ENCODE measurements at places on chromosomes 2 and 18.

DNA sequence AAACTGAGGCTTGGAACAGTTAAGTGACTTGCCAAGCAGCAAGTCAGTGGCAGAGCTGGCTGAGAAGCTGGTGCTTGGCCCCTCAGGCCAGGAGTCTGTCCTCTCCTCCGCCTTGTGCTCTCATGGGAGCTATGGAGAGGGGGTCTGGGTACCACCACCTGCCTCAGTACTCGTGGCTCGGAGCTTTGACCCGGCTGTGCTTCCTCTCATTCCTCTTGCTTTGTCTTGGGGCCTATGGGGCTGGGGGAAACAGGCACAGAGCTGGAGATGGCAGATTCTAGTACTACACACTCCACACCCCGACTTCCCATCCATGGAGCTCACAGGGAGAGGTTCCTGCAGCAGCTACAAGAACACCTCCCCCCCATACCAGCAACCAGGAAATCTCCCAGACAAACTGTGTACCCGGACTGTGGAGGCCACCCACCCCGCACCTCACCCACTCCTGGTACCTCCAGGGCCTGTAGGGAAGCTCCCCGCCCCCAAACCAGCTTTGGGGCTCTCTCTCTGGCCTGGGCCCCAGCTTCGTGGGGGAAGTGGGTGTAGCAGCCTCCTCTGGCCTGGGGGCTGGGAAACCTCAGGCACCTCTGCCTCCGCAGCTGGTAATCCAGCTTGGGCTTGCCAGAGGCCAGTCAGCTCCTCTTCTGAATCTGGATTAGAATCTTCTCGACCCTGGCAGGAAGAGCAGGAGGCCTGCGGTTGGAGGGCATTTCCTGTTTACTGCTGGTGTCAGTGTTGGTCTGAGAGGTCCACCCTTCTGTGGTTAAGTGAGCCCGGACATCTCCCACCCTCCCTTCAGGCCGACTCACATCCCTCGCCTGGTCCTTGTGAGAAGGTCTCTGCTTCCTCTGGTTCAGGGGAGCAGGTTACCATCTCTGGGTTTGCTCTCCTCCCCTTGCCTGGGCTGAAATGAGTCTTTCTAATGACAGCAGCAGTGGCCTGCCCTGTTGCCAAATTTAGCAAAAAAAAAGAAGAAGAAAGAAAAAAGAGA is 22.3 kb upstream of the RHOB start:
- peak; percentile 21 for DNase-seq

DNA sequence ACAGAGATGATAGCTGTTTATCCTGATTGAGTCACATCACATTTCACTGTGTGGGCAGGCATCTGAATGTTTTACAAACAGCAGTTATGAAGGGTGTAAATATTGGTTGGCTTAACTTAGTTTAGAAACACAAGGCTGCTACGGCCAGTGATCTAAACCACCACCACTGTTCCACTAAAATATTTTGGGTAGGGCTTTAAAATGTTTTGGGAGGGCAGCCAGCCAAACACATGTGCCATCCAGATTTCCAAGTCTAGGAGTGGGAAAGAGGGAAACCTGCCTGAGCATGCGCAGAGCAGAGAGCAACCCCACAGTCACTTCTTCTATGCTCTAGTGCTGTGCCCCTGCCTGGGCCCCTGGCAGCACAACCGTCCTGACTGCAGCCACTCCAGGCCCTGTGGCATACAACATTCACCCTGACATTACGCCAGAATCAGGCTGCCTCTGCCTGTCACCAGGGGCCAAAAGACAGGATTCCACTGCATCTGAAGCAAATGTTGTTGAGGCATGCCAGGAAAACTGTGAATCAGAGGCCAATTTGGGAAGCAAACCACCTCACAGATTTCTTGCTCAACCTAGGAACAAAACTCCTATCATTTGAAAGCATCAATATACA is 74.8 kb upstream of the COL5A2 start:
- no peak for DNase-seq

- DNase-seq, result no peak
These were observed 8.8 kb downstream of the C2orf92 start for GRCh38 chr2:97678298-97678697.

- DNase-seq, result no peak
These were observed 1.5 kb downstream of the ODC1 start for GRCh38 chr2:10446631-10447030.

- no peak for DNase-seq
These were observed 34.1 kb downstream of the CCBE1 start for GRCh38 chr18:59663096-59663495.

GRCh38 chr2:26243470-26244308 is 743 bp downstream of the HADHA start:
- DNase-seq, result no peak

GRCh38 chr18:59357928-59358327 is 1.1 kb downstream of the LMAN1 start:
- DNase-seq, result no peak

DNA sequence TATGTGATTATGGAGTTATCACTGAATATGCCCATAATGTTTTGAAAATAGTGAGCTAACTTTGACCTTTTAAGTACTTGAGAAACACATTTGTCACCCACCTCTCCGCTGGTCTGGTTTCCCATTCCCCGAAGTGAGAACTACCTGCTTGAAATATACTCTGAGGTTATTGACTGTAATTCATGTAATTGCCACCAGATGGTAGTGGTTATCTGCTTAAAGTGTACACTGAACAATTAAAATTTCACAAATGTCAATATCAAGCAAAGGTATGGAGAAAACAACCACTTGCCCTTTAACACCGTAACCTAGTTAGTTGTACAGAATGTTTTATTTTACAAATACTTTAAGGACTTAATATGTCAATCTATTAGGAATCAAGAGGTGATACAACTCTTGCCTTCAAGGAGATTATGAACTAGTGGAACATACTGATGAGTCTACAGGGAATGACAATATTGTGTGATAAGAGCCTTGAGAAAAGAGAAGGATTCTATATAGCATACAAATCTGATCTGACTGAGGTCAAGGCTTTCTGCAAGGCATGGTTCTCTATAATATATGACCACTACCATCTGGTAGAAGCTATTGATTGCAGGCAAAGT is 316.8 kb upstream of the KCNH7 start:
- no peak for DNase-seq

GRCh38 chr18:73843455-73843854 is 304.2 kb downstream of the FBXO15 start:
- no peak for DNase-seq

- no peak for DNase-seq
These were observed 557.9 kb downstream of the CCDC85A start for GRCh38 chr2:56741601-56742102.

GRCh38 chr18:34875150-34875549 is 165.1 kb downstream of the DTNA start:
- DNase-seq, result no peak

GRCh38 chr2:16152928-16153753 is 212.8 kb downstream of the MYCN start:
- no peak for DNase-seq

GRCh38 chr18:75502286-75502685 is 74.8 kb upstream of the SMIM21 start:
- DNase-seq, result no peak
